Progenitor cell of endocrine pancreas (in vitro differentiated cells): ENCODE measurements at places on chromosomes 2 and 18. TPM values are rescaled to one million over a fixed set of nuclear protein-coding genes. Genes with fewer than 3 reads are reported as not detected.

DNA sequence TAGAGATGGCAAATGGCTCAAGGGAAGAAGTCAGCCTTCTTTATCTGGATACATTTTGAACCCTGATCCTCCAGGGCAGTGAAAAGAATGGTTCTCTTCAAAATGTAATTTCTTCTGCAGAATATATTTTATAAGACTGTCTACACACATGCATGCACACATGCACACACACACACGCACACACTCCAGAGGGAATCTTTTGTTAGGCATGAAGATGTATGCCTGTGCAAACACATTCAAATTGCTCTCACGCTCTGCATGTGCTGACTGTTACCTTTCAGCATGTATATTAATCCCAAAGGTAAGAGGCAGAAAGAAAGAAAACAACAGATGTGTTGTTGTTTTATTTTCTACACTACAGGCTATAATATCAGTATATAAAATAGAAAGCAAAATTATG is 43.2 kb downstream of the SLC5A7 start:
- no peaks in the 10 kb centered on the region for H3K27me3 ChIP-seq
- H3K27ac ChIP-seq, result no peak overlapping the region
- DNase-seq, result no peak
- no peaks in the 10 kb centered on the region for H3K36me3 ChIP-seq

- H3K27me3 ChIP-seq, result no peaks in the 10 kb centered on the region
Measured at GRCh38 chr2:37201766-37202165, 5.5 kb downstream of the CEBPZOS start.

- peaks cover 14% of the 10 kb centered on the region for H3K27me3 ChIP-seq
- DNase-seq, result no peak
- no peak overlapping the region for H3K27ac ChIP-seq
- no peaks in the 10 kb centered on the region for H3K36me3 ChIP-seq
Measured at GRCh38 chr2:68969736-68970490, 4.5 kb upstream of the GKN1 start.

Gene GALR1
- total RNA-seq, result 2.9 and 4.0 TPM in 2 replicates

Gene CFC1
- total RNA-seq, result 27.7 and 30.9 TPM in 2 replicates

Gene DNAJB2
- 66.2 and 69.5 TPM in 2 replicates for total RNA-seq
